ENCODE measurements at places on chromosomes 5 and 9.

DNA sequence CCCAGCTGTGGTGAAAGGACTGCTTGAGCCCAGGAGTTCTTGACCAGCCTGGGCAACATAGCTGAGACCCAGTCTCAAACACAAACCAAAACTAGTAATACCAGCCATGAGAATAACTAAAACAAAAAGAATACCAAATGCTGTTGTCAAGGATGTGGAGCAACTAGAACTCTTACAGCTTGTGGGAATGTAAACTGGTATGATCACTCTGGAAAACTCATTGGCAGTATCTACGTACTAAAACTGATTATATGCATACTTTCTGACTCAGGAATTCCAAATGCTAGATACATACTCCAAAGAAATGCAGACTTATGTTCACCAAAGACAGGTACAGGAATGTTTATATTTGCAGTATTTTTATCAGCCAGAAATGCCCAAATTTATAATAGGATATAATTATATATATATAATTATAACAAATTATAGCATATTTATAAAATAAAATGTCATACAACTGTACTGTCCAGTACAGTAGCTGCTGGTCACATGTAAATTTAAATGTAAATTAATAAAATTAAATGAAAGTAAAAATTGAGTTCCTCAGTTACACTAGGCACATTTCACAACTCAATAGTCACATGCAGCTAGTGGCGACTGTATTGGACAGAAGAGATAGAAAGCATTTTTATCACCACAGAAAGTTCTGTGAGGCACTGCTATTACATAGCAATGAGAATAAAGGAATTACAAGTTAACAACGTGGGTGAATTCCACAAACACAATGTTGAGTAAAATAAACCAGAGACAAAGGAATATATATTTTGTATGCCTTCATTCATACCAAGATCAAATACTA, 118.5 kb downstream of the GNAQ start:
- no peak overlapping the region for H3K4me3 ChIP-seq
- H3K4me1 ChIP-seq = peaks cover 17% of the 10 kb centered on the region
- peaks cover 4% of the 10 kb centered on the region for H3K36me3 ChIP-seq
- H3K27me3 ChIP-seq = no peaks in the 10 kb centered on the region

DNA sequence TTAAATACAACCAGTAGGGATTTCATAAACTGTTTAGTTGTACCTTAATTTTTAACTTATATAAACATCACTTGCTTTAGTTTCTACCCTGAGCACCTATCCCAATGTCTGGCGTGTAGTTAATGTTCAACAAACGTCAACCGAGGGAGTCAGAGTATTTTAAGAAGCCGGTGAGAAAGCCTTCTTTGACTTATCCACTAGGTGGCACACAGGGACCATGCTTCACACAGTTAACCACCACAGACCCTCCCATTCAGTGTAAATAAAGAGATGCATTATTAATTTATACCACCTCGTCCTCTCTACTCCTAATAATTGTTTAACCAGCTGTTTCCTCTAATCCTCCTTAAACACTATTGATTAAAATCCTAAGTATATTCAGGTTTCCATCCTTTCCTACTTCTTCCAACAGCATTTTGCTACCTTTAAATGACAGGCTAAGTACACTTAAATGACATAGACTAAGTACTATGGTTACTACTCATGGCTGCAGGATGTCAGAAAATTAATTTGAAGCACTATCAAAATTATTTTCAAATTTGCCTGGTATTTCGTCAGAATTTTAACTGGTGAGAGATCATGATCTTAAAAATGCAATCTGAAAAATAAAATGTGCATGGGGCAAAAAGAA, 2.3 kb downstream of the HAPLN1 start:
- H3K4me1 ChIP-seq = peaks cover 5% of the 10 kb centered on the region
- H3K36me3 ChIP-seq = no peaks in the 10 kb centered on the region
- H3K27me3 ChIP-seq = peaks cover 34% of the 10 kb centered on the region

DNA sequence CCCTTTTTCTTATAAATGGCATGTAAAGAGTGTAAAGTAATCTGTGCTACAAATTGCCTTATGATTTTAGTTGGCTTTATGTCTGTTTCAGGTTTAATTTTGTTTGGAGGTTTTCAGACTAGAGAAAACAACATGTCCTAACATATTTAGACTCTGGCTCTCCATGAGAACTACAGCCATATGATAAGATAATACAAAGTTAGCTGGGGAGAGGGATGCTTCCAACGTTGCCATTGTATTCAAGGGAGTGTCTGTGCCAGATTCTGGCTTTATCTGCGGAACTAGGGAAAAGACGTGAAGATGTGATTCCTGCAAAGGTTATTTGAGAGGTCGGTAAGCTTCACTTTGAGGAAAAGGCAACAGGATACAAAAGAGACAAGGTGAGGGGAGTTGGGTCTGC, 140.0 kb upstream of the OTULINL start:
- H3K27me3 ChIP-seq = no peaks in the 10 kb centered on the region
- no peak for DNase-seq
- no peaks in the 10 kb centered on the region for H3K4me1 ChIP-seq

- no peaks in the 10 kb centered on the region for H3K27me3 ChIP-seq
- peak within 1 kb of the TSS; percentile 97 for H3K4me3 ChIP-seq
- H3K4me1 ChIP-seq = peaks cover 6% of the 10 kb centered on the region
- DNase-seq = peak; percentile 89
These were observed at the start of gene EXOC3 for GRCh38 chr5:442335-443238. Gene EXOC3 (plus strand): TSS chr5:443176. CDS start chr5:446206, 3,030 bp downstream.

GRCh38 chr9:134861595-134862334, 18.8 kb upstream of the FCN2 start:
- H3K36me3 ChIP-seq = no peaks in the 10 kb centered on the region
- H3K4me3 ChIP-seq = no peak overlapping the region
- H3K4me1 ChIP-seq = no peaks in the 10 kb centered on the region
- H3K27me3 ChIP-seq = no peaks in the 10 kb centered on the region

DNA sequence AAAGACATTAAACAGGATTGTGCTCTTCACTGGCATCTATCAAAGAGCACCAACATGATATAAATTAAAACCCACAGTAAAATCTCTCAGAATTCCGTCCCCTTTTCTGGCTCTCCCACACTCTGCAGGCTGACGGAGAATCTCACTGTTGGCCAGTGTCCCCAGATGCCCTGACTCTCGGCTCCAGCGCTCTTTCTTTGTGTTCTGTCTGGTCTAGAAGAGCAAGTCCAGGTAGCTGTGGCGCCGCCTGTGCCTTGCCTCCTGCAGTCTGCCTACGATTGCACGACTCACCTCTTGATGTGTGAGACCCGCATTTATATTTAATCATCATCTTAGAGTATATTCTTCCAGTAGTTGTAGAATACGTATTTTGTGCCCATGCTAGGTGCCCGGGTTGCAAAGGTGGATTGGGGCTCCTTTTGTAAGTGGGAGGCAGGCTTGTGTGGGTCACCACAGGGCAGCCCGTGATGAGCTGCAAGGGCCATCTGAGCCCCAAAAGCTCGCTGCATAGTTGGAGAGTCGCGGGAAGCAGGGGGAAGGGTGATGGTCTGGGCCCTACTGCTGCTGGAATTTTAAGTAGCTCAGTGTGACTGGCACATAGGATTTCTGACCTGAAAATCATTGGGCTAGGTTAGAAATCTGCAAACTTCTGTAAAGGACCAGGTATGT, 55.6 kb downstream of the EHMT1 start:
- H3K4me3 ChIP-seq = no peak overlapping the region
- H3K36me3 ChIP-seq = peaks cover 13% of the 10 kb centered on the region
- H3K4me1 ChIP-seq = peaks cover 16% of the 10 kb centered on the region
- H3K27me3 ChIP-seq = no peaks in the 10 kb centered on the region
- peak; percentile 80 for DNase-seq

- DNase-seq = peak; percentile 88
- no peaks in the 10 kb centered on the region for H3K36me3 ChIP-seq
- H3K27me3 ChIP-seq = no peaks in the 10 kb centered on the region
- H3K27ac ChIP-seq = no peak overlapping the region
- peaks cover 5% of the 10 kb centered on the region for H3K4me1 ChIP-seq
These were observed 6.3 kb upstream of the TRMT10B start for GRCh38 chr9:37747271-37747753.

DNA sequence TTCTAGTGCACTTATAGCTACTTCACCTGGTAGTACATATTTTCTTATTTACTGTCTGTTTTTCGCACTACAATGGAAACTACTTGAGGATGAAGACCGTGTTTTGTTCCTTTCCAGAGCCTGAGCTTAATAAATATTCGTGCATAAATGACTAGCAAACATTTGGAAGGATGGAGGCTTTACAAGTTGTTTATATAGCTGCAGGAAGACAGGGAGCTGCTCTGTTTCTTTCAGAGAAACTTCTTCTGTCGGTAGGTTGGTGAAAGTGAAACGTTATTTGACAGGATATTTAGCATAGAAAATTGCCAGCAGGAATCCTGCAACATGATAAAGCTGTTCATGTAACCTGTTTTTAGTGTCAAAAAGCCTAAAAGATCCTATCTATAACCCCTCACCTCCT, 210.6 kb downstream of the PCSK5 start:
- no peak overlapping the region for H3K4me3 ChIP-seq
- no peaks in the 10 kb centered on the region for H3K27me3 ChIP-seq
- no peak for DNase-seq
- no peak overlapping the region for H3K27ac ChIP-seq
- no peaks in the 10 kb centered on the region for H3K36me3 ChIP-seq
- H3K4me1 ChIP-seq = no peaks in the 10 kb centered on the region

DNA sequence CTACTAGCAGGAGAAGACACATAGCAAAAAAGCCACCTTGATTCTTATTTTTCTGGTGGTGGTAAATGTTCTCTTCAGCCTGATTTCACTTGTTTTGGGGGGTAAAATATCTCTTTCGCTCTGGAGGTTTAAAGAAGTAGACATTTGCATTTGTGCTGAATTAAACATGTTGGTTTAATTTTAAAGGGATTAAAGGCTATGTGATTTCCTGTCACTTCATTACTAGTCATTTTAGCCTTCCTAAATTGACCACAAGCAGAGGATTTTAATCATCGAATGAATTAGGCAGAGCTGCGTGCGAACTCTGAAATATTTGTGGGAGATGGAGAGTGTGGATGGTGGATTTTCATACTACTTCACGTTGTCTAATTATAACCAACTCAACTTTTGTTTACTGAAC, 4.8 kb downstream of the RASGRF2 start:
- H3K4me1 ChIP-seq = no peaks in the 10 kb centered on the region
- H3K36me3 ChIP-seq = no peaks in the 10 kb centered on the region
- H3K27ac ChIP-seq = no peak overlapping the region
- peaks cover 34% of the 10 kb centered on the region for H3K27me3 ChIP-seq
- no peak overlapping the region for H3K4me3 ChIP-seq

GRCh38 chr5:17229313-17229712, 11.9 kb downstream of the BASP1 start:
- H3K27ac ChIP-seq = no peak overlapping the region
- H3K4me1 ChIP-seq = no peaks in the 10 kb centered on the region
- H3K27me3 ChIP-seq = no peaks in the 10 kb centered on the region
- DNase-seq = no peak
- no peak overlapping the region for H3K4me3 ChIP-seq
- H3K36me3 ChIP-seq = peaks cover 43% of the 10 kb centered on the region

- peak overlapping the region; percentile 58 for H3K27ac ChIP-seq
- no peak for DNase-seq
- H3K27me3 ChIP-seq = no peaks in the 10 kb centered on the region
- H3K4me3 ChIP-seq = peak overlapping the region; percentile 44
- peaks cover 13% of the 10 kb centered on the region for H3K4me1 ChIP-seq
These were observed 2.2 kb upstream of the GLRX start for GRCh38 chr5:95824747-95825146.

- no peaks in the 10 kb centered on the region for H3K27me3 ChIP-seq
- H3K4me1 ChIP-seq = no peaks in the 10 kb centered on the region
- no peak for DNase-seq
- peak overlapping the region; percentile 10 for H3K4me3 ChIP-seq
- no peaks in the 10 kb centered on the region for H3K36me3 ChIP-seq
These were observed 21.0 kb upstream of the MRPS30 start for GRCh38 chr5:44787731-44788130.

DNA sequence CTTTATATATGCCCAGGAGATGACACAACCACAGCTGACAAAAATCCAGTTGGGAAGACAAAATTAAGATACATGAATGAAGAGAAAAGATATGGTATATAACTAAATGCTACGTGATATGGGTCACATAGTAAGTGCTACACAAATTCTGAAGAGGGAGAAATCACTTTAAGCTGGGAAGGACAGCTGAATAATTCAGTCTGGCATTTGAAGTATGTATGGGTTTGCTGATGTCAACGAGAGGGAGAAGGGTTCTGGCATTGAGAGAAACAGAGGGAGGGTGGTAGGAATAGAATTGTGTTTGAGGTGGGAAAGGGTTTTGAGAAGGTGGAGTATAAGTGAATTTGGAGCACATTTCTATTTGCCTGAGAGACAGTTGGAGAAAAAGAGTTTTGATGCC, 6.7 kb upstream of the SLIT3 start:
- H3K36me3 ChIP-seq = no peaks in the 10 kb centered on the region
- H3K4me3 ChIP-seq = no peak overlapping the region
- H3K27me3 ChIP-seq = peaks cover 50% of the 10 kb centered on the region
- H3K4me1 ChIP-seq = no peaks in the 10 kb centered on the region

DNA sequence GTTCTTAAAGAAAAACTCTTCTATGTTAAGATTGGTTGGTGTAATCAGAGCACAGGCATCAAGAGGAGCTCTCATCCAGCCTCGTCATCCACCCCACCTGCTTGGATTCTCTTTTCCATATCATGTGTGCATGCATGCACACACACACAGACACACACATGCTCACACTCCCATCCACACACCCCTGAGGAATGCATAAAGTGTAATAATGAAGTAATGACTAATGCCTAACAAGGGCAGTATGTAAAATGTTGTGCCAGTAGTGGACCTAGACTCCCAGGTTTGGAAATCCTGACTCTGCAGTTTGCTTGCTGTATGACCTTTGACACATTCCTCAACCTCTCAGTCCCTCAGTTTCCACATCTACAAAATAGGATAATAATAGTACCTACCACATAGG, 280.0 kb upstream of the ANKRD55 start:
- no peaks in the 10 kb centered on the region for H3K36me3 ChIP-seq
- H3K27me3 ChIP-seq = no peaks in the 10 kb centered on the region
- no peak for DNase-seq
- H3K27ac ChIP-seq = no peak overlapping the region
- no peaks in the 10 kb centered on the region for H3K4me1 ChIP-seq

- H3K4me3 ChIP-seq = no peak overlapping the region
- H3K27me3 ChIP-seq = no peaks in the 10 kb centered on the region
- no peak overlapping the region for H3K27ac ChIP-seq
- H3K36me3 ChIP-seq = no peaks in the 10 kb centered on the region
These were observed 27.1 kb downstream of the CDH9 start for GRCh38 chr5:27011274-27011673.

- no peaks in the 10 kb centered on the region for H3K27me3 ChIP-seq
- no peak overlapping the region for H3K4me3 ChIP-seq
- H3K36me3 ChIP-seq = no peaks in the 10 kb centered on the region
- peak; percentile 69 for DNase-seq
- no peaks in the 10 kb centered on the region for H3K4me1 ChIP-seq
These were observed 5.2 kb upstream of the ST6GALNAC6 start for GRCh38 chr9:127904561-127905003.
